HepG2 (cell line): ENCODE measurements at places on chromosomes 2 and 18.

- DNase-seq = no peak
Measured at GRCh38 chr2:53780056-53780455, 6.7 kb downstream of the ASB3 start.

- peak; percentile 40 for DNase-seq
Measured at GRCh38 chr2:26459991-26460612, 17.8 kb downstream of the OTOF start.

DNA sequence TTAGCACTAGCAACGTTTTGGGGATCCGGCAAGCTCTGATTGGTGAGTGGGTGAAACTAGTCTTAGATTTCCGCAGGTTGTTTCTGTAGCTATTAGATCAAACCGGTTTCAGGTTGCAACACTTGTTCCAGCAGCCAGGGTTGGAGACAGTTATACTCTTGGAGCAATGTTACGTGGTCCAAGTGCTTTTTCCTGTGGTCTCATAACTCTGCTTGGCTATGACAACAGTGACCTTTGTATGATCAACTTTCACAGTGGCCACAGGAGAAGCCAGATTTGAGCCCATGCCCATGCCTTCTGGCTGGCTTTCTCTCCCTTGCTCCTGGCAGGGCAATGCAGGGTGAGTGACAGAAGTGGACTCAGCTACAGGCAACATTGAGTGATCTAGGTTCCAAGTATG, 84.5 kb upstream of the TAF1B start:
- no peak for DNase-seq

- no peak for DNase-seq
Measured at GRCh38 chr2:9985531-9986328, 34.2 kb downstream of the GRHL1 start.

DNA sequence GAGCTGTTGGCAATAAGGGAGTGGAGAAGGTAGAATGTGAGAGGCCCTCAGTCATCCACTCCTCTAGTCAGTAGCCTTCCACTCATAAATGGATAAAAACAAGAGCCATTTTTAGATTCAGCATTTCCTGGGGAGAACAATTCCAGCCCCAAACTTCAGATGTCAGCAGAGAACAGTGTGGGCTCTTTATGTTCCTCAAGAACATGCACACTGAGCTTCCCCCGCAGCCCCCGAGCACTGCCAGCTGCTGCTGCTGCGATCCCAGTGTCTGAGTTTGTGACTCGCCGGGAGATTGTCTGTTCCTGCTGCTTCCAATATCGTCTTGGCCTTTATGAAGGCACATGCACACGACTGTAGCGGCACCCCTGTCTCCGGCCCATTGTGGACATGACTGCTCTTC, 143.7 kb upstream of the CTNNA2 start:
- no peak for DNase-seq

DNA sequence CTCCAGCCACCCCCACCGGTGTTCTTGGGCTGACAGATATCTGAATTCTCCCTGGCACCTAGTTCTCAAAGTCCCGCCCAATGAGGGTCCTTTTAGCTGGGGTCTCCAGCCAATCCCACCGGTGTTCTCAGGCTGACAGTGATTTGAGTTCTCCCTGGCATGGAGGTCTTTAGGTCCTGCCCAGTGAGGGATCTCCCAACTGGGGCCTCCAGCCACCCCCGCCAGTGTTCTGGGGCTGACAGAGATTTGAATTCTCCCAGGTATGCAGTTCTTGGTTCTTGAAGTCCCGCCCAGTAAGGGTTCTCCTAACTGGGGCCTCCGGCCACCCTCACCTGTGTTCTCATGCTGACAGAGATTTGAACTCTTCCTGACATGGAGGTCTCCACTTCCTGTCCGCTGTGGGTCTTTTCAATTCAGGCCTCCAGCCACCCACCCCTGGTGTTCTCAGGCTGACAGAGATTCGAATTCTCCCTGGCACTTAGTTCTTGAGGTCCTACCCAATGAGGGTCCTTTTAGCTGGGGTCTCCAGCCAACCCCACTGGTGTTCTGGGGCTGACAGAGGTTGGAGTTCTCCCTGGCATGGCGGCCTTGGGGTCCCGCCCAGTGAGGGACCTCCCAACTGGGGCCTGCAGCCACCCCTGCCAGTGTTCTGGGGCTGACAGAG, 154.6 kb downstream of the ANKRD36 start:
- DNase-seq = peak; percentile 1

DNA sequence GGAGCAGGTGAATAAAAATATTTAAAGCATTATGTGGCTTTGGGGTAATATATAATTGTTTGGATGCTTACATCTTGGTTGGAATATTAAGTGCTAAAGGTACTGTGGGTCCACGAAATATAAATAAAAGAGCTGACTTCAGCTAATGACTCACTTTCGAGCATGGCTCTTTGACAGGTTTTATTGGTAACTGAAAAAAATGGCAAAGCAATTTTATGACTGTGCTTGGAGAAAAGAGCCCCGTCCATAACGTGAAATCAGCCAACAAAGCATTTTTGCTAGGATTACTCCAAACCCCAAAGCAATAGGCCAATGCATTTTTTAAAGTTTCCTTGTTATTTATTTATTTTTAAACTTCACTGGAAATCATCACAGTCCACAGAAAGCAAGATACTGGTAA, 397.2 kb upstream of the CDH19 start:
- no peak for DNase-seq

DNA sequence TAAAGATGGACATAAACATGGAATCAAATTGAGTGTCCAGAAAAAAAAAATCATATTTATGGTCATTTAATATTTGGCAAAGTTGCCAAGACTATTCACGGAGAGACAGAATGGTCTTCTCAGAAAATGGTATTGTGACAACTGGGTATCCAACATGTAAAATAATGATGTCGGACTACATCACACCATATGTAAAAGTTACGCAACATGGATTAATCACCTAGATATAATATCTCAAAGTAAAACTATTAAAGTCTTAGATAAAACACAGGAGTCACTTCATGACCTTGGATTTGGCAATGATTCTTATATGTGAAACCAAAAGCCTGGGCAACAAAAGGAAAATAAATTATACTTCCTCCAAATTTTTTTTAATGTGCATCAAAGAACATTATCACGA, 1591.7 kb upstream of the DDX18 start:
- DNase-seq = no peak
